ENCODE measurements at places on chromosomes 5 and 9.

- peaks cover 7% of the 10 kb centered on the region for H3K4me1 ChIP-seq
- no peak overlapping the region for H3K4me3 ChIP-seq
- H3K27ac ChIP-seq = no peak overlapping the region
- DNase-seq = no peak
Measured at GRCh38 chr5:125214080-125214479, 467.6 kb upstream of the ZNF608 start.

GRCh38 chr9:76557674-76558225 lies 98.8 kb downstream of the GCNT1 start:
- H3K27me3 ChIP-seq = no peaks in the 10 kb centered on the region
- peaks cover under 1% of the 10 kb centered on the region for H3K4me1 ChIP-seq
- H3K27ac ChIP-seq = no peak overlapping the region
- H3K36me3 ChIP-seq = no peaks in the 10 kb centered on the region
- no peak for DNase-seq
- H3K4me3 ChIP-seq = no peak overlapping the region

DNA sequence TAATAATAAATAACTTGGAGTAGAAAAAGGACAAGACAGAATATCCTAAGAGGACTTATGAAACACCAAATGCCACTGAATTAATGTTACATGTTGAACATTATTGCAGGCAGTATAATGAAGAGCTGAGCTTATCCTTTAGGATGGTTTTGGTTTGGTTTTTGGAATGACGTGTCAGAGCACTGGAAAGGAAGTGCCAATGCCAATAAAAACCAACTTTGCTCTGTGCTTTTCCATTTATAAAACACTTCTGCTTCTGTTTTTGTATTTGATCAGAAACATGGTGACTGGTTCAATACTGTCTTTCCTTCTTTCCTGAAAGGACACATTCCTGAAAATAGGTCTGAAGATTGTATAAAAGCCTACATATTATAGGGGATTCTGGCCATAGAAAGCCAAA lies 4.2 kb downstream of the MEGF10 start:
- DNase-seq = no peak
- no peak overlapping the region for H3K27ac ChIP-seq

DNA sequence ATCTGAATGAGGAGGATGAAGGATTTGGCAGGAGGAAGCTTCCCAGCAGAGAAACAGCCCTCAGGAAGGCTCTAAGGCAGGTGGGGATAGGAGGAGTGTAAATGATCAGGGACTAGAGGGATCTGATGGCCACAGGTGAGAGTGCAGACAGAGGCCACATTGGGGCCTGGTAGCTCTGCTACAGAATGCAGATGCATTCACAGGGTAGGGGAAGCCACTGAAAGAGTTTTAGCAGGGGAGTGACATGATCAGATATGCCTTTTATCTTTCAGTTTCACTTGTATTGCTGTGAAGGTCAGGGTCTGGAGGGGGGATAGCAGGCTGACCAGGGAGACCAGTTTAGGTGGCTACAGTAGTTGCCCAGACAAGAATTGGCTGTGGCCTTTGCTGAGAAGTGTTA lies 3.0 kb downstream of the TXNDC15 start:
- no peak overlapping the region for H3K4me3 ChIP-seq
- H3K4me1 ChIP-seq = peaks cover 24% of the 10 kb centered on the region
- H3K27ac ChIP-seq = no peak overlapping the region
- H3K27me3 ChIP-seq = no peaks in the 10 kb centered on the region
- DNase-seq = no peak

DNA sequence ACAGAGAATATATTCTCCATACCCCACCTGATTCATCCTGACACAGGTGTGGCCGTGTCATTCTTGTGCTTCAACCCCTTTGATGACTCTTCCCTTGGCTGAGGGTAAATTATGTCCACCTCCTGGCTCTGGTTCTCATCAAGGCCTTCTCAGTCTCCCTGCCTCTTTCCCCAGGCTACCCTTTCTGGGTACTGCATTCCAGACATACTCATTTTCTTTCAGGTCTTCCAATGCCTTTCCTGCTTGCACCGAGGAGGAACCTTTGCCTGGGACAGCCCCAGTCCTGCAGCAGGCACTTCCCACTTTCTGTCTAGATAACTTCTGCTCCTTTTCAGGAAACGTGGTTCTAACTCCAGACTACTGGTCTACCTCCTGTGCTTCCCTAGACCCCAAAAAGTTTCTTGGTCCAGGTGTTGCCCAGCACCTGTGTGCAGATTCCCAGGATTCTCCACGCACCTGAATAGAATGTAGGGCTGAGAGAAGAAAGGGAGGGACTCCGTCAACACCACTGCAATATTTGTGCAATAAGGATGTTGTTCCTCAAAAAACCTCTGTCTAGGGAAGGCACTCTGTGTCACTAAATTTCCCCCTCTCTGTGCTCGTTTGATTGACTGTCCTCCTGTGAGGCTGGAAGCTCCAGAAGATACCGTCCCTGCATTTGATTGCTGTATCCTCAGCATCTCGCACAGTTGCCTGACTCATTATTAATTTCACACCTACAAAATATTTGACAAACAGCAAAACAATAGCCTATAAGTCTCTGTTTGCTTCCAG lies 255.4 kb upstream of the NFIL3 start:
- H3K27ac ChIP-seq = no peak overlapping the region
- no peaks in the 10 kb centered on the region for H3K36me3 ChIP-seq
- H3K27me3 ChIP-seq = no peaks in the 10 kb centered on the region
- H3K4me3 ChIP-seq = no peak overlapping the region

GRCh38 chr9:112360047-112360804 lies 19.7 kb upstream of the HSDL2 start:
- no peaks in the 10 kb centered on the region for H3K27me3 ChIP-seq
- H3K27ac ChIP-seq = no peak overlapping the region
- no peak for DNase-seq
- H3K4me3 ChIP-seq = no peak overlapping the region
- H3K4me1 ChIP-seq = peaks cover 3% of the 10 kb centered on the region
- H3K36me3 ChIP-seq = no peaks in the 10 kb centered on the region

- no peaks in the 10 kb centered on the region for H3K27me3 ChIP-seq
- no peaks in the 10 kb centered on the region for H3K36me3 ChIP-seq
- no peak overlapping the region for H3K27ac ChIP-seq
- no peak for DNase-seq
- H3K4me3 ChIP-seq = no peak overlapping the region
- no peaks in the 10 kb centered on the region for H3K4me1 ChIP-seq
Measured at GRCh38 chr9:22898591-22898990, 452.0 kb downstream of the DMRTA1 start.

DNA sequence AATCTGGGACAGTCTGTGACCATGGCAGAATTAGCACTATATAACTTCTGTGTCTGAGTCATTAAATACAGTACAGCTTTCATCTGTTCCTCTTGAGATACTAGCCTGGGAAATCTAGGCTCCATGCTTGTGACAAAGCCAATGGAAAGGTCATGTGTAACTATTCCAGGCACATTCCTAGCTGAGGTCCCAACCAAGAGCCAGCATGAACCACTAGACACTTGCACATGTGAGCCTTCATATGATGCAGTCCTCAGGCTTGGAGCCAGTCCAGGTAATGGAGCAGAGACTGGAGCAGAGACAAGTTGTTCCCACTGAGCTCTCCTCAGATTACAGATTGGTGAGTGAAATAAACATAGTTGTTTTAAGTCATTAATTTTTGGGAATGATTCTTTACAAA lies 412.4 kb upstream of the ZNF462 start:
- DNase-seq = no peak
- no peaks in the 10 kb centered on the region for H3K4me1 ChIP-seq

DNA sequence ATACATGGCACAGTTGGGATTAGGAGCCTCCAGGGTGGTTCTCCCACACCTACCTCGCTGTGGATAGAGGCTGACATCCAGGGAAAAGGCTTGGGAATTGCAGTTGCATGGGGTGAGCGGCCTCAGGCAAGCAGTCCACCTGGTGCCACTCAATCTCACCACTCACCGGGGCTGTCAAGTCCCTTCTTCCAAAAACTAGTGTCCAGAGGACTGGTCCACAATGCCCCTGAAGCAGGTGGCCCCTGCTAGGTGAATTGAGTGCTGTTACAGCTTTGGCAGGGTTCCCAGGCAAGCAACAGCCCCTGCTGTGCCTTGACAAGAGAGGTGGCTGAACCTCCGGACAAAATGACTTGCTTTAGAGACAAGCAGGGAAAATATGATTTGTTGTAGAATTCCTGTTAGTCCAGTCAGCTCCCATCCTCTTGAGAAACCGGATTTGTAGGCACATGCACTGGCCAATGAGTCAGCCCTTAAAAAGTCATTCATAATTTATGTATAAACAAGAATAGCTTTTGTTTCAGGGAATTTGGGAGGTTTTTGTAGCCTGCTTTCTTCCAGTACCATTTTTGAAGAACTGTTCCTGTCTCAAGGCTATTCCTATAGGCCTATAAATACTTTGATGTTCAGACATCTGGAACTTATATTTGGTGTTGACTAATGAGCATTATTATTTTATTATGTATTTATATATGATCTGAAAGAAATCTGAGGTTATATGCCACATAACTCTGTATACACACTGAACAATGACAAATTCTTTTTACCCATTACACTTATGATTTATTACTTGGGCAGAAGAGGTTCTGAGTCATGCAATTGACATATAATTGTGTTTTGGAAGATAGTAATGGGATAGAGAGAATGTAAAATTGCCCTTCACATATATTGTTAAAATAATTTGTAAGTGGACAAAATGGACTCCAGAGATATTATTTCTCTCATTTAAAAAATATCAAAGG lies 411.1 kb downstream of the ACTL7B start:
- H3K36me3 ChIP-seq = no peaks in the 10 kb centered on the region
- peak; percentile 73 for DNase-seq
- H3K27me3 ChIP-seq = no peaks in the 10 kb centered on the region
- peak overlapping the region; percentile 43 for H3K4me3 ChIP-seq
- H3K4me1 ChIP-seq = peaks cover 61% of the 10 kb centered on the region
- peak overlapping the region; percentile 95 for H3K27ac ChIP-seq

DNA sequence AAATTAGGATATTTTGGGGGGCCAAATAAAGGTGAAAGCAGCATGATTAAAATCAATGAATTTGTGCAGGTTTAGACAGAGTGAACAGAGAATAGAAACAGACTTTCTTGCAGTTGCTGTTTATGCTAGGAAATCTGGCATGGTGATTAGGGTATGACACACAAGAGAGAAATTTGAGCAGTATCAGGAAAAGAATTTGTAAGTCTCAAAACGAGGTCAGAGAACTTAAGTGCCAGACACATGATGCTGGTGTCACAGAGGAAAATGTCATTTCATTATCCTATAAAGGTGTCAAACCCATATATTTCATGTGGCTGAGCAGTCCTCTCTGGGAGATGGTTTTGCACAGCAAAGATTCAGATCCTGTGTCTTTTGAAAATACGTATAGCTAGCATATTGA lies 15.7 kb downstream of the LVRN start:
- H3K4me3 ChIP-seq = no peak overlapping the region
- H3K27me3 ChIP-seq = no peaks in the 10 kb centered on the region
- no peak for DNase-seq
- peak overlapping the region; percentile 83 for H3K27ac ChIP-seq

DNA sequence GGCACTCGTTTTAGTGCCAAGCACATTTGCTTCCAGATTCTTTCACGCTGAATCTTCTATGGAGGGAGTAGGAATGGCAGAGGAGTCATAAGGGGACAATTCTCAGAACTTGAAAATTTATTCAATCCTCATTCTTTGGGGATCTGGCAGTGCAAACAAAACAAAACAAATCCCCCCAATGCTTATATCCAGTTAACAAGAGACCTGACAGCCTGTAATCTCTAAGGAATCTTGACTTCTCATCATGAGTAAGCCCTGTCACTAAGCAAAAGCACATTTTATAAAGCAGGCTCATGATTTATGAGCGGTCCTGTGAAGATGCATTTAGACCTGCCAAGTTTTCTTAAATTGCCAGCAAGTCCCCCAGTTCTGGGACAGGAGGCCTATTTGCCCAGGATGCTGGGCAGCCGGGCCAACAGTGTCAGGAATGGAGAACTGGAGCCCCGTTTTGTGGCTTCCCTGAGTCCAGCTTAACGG lies 513.9 kb downstream of the CTNND2 start:
- no peak overlapping the region for H3K27ac ChIP-seq
- H3K4me1 ChIP-seq = peaks cover 9% of the 10 kb centered on the region
- DNase-seq = no peak

DNA sequence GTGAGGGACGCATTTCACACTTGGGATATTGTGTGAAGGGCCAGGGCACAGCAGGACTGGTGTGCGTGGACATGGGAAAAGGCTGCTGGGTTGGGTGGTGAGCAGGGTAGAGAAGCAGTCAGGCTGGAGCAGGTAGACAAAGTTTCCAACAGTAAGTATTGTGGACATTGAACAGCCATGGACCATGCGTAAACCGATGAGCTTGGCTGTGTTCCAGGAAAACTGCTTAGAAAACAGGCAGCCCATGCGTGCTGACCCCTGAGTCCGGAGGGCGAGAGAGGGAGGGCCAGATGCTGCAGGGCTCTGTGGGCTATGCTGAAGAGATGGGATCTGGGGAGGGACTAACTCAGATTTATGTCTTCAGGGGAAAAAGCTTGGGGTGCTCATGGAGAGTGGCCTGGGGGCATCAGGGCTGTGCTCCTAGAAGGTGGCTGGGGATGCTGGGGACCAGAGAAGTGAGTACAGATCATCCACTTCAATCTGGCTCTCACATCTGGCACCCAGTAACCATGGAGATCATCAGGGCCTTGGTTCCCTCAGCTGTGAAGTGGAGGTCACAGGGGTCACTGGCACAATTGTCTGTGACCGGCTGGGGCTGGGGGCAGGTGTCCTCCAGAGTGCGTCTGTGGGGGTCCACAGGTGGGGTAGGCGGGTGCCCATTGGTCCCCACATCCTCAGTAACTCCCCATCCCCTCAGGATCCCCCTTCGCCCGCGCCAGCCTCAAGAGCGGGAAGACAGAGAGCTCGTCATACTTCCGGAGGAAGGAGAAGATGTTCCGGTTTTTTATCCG lies 93.3 kb downstream of the CACNA1B start:
- no peak overlapping the region for H3K4me3 ChIP-seq
- H3K27me3 ChIP-seq = peaks cover 10% of the 10 kb centered on the region
- H3K4me1 ChIP-seq = no peaks in the 10 kb centered on the region
- H3K36me3 ChIP-seq = no peaks in the 10 kb centered on the region
- H3K27ac ChIP-seq = no peak overlapping the region

Data from suprapubic skin (tissue), 4 donors.